ENCODE measurements at places on chromosomes 12 and 14.

- no peak for DNase-seq
These were observed 88.0 kb downstream of the KIF21A start for GRCh38 chr12:39354955-39355354.

DNA sequence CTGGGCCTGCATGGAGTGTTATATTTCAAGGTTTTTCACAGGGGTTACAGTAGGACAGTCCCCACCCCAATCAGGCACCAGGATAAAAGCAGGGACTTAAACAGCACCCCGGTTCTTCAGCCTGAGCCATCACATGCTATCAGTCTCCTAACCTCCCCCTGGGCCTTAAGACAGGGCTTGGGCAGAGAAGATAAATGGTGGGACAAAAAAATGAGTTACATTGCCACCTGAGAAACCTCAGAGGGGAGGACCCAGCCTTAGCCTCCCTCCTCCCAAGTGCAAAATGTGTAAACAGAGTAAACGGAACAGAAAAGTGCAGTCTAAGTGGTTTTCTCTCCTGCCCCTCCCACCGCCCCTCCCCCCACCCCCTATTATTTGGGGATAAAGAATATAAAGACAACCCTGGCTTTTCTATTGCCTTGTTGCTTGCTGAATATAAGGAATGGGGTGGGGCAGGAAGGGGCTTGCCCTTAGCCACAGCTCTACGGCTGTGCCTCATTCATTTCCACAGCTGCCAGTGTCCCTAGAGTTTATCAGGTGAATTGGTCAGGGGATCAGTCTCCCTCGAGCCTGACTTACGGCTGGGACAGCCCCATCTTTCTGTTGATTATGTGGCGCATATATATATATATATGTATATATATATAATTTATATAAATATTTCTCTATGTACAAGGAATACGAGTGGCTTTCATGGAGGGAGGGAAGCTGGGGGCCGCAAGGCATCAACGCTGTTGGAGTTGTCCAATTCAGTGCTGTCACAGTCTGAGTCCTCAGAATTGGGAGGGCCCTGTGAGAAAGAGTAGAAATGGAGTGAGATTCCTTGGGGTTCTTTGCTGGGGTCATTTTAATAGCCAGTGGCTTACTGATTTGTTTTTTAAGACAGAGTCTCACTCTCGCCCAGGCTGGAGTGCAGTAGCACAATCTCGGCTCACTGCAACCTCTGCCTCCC, 18.5 kb downstream of the MAP3K12 start:
- DNase-seq = no peak

DNA sequence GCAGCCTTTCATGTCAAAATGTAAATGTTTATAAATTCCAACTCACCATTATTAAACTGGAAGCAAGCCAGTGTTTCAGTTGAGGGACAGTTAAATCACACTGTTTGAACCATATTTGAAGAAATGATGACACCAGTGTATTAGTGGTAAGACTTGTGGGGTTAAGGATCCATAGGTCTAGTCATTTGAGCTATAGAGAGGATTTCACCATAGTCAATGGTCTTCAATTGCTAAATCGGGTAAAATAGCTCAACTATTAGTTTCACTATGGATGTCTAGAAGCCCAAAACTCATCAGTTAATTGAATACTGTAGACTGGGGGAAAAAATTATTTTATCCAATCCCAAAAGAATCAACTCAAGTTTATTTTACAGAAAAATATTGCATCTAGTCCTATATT, 659.1 kb downstream of the NRXN3 start:
- no peak for DNase-seq

DNA sequence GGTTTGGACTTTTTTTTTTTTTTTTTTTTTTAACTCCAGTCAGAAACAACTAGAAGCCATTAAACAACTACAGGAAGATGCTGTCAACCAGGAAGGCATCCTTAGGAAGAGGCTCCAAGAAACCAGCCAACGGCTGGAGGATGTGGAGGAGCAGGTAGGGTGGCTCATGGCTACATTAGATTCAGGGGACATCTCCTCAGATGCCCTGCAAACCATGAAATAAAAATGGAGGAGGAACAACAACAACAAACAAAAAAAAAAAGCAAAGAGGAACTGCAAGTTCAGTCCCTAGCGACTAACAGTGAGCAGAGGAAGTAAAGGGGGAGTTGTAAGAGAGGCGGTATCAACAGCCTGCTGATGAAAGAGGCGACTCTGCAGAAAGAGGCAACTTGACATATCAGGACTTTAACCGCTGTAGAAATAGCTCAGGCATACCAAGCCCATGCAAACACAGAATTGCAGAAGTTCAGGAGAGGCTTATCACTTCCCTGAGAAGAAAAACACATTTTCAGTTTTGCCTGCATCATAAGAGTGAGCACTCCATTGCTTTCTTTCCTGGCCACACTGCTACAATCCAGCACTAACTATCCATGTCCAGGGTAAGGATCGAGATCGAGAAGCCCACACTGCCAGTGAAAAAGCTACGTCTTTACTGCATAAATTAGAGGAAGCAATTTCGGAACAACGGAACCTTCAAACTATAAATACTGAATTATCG, 103.5 kb upstream of the BCAT1 start:
- DNase-seq = no peak

- no peak for DNase-seq
These were observed 736.4 kb downstream of the NOVA1 start for GRCh38 chr14:25861406-25861805.
